SW 1271 (cell line): ENCODE measurements at places on chromosomes 1 and 21.

DNA sequence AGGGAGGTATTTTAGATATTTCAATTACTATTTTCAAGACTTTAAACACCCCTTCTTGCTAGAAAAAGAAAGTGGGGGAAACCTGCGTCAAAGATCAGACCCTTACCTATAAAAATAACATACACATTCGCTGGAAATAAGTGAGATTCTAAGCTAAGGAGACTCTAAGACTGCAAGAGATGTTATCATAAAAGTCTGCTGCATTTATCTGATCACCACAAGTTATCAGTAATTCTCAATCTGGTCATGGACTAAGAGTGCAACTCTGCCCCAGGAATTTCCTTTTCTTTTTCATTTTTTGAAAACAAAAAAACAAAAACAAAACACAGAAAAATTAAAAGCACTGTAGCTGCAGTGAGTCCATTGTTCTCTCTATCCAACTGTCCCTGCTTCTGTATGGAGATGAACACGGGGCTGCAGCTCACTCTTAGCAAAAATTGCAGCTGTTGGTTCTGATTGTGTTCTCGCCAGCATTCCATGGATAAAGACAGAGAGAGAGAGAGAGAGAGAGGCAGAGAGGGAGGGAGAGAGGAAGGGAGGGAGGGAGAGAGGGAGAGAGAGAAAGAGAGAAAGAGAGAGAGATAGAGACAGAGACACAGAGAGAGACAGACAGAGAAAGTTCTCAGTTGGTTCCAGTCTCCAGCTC, 14.1 kb downstream of the XKR8 start:
- DNase-seq, result no peak

- DNase-seq, result no peak
Measured at GRCh38 chr1:173222149-173223030, 15.3 kb upstream of the TNFSF4 start.

- DNase-seq, result no peak
Measured at GRCh38 chr21:31937303-31937702, 64.5 kb downstream of the HUNK start.

DNA sequence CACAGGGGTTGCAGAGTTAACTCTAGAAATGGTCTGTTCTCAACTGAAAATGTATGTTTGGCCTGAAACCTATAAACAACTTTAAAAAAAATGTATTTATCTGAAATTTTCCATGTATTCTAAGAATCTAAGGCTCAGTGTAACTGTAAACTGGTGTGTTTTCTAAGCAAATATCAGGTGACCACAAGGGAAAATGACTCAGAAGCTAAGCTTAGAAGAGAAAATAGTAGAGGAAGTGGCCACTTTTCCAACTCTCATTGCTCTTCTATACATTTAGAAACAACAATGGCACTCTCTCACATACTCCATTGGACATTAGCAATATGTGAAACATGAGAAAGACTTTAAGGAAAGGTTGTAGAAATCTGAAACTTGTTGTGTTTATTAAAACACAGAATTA, 7.5 kb downstream of the TNFSF18 start:
- DNase-seq, result no peak

- no peak for DNase-seq
Measured at GRCh38 chr1:220819467-220820026, 32.8 kb downstream of the MTARC1 start.
